Left renal cortex interstitium (tissue), 4 donors: ENCODE measurements at places on chromosomes 3 and 15. TPM values are rescaled to one million over a fixed set of nuclear protein-coding genes. Genes with fewer than 3 reads are reported as not detected.

- DNase-seq = no peak
Measured at GRCh38 chr15:42449770-42450424, 41.0 kb downstream of the ZNF106 start.

DNA sequence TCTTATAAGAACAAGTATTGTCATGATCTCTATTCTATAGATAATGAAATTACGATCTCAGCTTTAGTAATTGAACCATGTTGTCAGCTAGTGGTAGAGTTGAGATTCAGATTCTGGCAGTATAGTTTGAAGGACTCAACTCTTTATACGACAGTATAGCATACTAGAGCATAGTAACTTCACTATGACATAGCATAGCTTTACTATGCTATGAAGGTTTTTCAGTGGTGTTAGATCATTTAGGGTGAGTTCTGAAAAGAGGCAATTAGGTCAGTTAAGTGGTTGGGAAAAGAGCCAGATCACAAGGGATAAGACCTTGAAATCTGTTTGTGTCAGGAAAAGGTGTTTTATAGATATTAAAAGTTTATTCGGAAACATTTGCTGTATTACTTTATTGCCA is 8.1 kb downstream of the STX19 start:
- no peak for DNase-seq

DNA sequence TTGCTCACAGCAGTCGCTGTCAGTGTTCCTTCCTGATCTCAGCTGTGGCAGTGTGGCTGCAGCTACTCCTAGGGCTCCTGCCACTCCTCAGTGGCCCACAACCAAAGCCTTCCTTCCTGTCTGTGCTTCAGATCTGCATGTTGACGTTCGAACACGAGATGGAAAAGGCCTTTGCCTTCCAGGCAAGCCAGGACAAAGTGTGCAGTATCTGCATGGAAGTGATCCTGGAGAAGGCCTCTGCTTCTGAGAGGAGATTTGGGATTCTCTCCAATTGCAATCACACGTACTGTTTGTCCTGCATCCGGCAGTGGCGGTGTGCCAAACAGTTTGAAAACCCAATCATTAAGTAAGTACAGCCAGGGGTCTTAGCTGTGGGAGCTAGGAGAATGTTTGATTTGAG is 17.8 kb downstream of the MKRN2 start:
- DNase-seq = no peak

DNA sequence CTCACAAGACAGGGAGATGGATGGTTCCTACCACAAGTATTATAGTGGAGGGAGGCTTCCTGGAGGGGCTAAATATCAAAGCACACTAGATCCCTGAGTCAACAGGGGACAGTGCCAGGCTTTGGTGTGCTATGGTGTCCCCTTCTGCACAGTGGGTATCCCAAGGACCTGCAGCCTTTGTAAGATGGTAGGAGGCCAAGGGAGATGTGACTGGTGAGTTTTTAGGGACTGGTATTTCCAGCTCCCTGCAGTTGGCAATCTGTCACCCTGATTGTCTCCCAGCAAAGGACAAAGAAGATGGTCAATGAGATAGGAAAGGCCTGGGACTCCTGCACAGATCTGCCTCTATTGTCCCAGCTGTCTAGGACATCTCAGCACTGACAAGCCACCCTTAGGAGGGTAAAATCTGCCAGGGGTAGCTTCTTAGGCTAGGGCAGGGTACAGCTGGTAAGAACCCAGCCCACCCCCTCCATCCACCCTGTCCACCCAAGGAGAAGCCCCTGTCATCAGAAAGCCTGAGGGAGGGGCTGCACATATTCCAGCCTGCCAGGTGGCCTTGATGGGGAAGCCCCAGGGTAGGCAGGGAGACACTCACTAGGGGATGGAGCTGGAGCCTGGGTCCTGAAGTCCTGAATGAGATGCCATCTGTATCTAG is 631 bp downstream of the CYP1A1 start:
- DNase-seq = no peak

DNA sequence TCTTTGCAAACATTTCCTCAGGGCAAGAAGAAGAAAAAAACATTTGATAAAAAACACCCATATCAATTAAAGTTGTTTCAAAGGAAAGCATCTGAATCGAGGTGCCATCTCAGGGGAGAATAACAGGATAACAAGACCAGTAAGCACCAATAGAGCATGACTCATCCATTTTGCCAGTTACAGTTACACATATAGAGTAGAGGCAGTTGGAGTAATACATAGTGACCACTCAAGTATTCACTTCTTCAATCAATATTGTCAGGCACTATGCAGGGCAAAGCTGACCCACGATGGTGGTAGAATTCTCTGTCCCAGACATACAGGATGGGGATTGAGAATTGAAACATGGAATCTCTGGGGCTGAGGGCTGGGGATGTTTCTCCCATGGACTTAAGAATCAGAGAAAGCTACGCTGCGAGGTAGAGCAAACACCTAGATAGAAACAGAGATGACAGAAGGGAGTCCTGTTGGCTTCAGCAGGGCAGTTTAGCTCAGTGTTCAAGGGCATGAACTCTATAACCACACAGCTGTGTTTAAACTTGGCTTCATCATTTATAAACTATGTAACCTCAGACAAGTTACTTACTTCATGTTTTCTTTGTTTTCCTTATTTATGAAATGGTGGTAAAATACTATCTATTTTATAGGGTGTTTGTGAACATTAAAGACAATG is 186.4 kb upstream of the NANOGP8 start:
- no peak for DNase-seq

GRCh38 chr3:42257007-42257406 is 9.0 kb downstream of the CCK start:
- no peak for DNase-seq

- DNase-seq = no peak
Measured at GRCh38 chr15:97078591-97078990, 748.1 kb downstream of the NR2F2 start.

DNA sequence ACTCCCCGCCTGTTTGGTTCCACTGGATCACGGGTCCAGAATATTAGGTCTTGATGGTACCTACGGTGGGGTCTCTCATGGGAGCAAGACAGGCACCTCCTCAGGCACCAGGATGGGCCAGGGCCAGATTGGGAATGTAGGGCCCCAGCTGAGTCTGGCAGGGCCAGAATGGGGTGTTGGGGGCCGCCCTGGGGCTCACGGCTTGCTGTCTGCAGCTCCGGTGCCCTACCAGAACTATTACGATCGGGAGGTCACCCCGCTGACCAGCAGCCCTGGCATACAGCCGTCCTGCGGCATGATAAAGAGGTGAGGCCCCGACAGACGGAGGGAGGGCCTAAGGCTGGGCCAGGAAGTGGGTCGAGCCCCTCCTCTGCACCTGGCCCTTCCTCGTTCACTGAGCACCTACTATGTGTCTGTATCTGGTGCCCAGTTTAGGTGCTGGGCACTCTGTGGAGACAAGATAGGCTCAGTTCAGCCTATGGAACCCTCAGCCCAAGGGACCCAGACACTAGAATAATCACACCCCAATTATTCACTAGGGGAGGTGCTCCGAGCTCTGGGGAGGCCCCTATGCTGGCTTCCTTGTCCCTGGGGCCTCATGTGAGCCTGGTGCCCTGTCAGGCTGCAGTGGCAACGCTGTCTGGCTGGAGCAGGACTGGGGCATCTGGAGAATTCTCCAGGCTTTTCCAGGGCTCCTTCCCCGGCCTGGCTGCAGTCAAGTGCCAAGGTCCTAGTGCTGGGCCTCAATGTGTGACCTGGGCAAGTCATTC is 37.9 kb downstream of the PSTPIP1 start:
- DNase-seq = no peak

DNA sequence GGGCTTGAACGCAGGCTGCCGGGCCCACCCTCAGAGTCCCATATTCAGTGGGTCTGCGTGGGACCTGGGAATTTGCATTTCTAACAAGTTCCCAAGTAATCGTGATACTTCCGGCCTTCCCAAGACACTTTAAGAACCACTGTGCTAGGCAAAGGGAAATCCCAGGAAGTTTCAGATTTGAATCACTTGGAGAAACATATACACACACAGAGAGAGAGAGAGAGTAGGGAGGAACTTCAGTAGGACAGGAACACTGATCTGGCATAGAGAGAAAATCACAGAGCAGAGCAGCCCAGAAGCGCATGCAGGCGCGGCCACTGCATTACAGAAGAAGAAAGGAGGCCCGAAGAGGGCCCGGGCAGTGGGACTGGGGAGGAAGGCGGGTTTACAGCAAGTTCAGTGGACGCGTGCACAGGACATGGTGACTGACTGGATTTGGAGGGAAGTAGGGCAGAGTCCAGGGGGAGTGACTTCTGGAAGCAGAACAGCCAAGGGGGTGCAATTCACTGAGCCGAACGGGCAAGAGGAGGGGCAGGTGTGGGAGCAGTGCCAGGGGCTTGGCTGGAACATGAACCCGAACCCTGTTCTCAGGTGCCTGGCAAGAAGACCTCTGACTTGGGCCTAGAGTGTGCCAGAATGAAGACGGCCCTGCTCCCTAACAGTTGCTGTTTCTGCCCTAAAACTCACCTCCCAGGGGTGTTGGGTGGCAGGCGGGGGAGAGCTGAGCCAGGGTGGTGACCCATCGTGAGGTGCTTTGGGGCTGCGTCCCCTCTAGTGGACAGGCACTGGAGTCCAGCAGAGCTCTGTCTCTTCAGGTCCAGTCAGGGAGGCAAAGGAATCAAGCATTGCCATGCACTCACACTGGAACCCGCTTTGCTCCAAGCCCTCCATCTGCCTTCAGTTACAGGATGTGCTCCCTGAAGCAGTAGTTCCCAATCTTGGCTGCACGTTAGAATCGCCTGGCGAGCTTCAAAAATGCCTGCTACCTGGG is 101.3 kb upstream of the HES1 start:
- DNase-seq = no peak

- DNase-seq = no peak
Measured at GRCh38 chr3:103158183-103158582, 723.4 kb downstream of the ZPLD1 start.

DNA sequence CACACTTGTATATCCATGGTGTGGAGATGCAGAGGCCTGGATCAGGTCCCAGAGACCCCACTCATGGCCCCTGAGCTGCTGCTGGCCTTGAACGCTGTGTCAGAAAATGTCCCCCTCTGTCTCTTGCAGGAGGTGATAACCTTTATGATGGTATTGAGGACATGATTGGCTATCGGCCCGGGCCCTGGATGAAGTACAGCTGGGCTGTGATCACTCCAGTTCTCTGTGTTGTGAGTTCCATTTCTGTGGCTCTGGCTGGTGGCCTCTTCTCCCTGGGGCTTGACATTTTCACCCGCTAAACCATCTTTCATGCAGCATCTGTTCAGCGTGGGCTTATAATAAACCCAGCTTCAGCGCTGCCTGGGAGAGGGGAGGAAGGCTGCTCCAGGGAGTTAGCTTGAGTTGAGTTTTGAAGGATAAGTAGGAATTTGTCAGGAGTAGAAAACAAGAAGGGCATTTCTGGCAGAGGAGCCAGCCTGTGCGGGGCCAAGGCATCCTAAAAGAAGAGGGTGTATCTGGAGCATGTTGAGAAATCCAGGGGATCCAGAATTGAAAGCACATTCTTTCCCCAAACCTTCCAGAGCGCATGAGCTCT is 61.1 kb downstream of the GRIP2 start:
- no peak for DNase-seq

DNA sequence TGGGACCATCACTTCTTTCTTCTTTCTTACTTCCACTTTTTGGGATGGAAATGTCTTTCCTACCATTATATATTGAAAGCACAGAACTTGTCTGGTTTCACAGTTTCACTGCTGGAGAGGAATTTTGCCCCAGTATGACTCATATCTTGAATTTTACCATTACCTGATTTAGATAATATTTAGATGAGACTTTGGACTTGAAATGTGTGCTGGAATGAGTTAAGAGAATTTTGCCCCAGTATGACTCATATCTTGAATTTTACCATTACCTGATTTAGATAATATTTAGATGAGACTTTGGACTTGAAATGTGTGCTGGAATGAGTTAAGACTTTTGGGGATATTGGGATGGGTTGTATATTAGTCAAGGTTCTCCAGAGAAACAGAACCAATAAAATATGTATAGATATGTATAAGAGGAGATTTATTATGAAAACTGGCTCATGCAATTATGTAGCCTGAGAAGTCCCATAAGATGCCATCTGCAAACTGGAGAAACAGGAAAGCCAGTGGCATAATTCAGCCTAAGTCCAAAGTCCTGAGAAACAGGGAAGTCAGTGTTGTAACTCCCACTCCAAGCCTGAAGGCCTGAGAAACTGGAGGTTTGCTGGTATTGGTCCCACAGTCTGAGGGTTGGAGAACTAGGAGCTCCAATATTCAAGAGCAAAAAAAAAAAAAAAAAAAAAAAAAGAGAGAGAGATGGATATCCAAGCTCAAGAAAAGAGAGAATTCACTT is 1029.2 kb downstream of the EPHA3 start:
- no peak for DNase-seq

GRCh38 chr3:59082106-59082505 is 32.3 kb upstream of the CFAP20DC start:
- no peak for DNase-seq

- DNase-seq = no peak
Measured at GRCh38 chr3:120749843-120750242, 7.3 kb downstream of the GTF2E1 start.

- no peak for DNase-seq
Measured at GRCh38 chr15:31930967-31931366, 99.3 kb upstream of the CHRNA7 start.

GRCh38 chr3:130692455-130692854 is 54.2 kb downstream of the PIK3R4 start:
- DNase-seq = no peak

- no peak for DNase-seq
Measured at GRCh38 chr15:84832448-84833040, 15.4 kb downstream of the ALPK3 start.

DNA sequence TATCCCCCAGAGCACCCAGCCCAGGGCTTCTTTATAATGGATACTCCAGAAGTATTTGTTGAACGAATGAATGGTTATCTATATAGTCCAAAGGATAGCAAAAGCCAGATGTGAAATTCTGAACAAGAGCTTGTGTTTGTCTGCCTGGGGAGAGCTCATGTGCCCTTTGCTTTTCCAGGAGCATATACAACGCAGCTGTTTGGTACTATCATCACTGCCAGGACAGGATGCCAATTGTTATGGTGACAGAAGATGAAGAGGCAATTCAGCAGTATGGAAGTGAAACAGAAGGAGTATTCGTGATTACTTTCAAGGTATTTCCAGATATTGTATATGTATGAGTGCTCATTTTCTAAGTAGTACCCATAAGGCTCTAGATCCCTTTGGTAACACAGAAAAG is 15.2 kb downstream of the DIS3L start:
- DNase-seq = no peak

- no peak for DNase-seq
Measured at GRCh38 chr15:70334286-70334685, 236.6 kb upstream of the TLE3 start.

GRCh38 chr3:42531470-42531869 is 29.0 kb downstream of the VIPR1 start:
- DNase-seq = no peak

GRCh38 chr3:58725326-58725853 is 58.8 kb upstream of the FAM3D start:
- DNase-seq = no peak

The GP9 gene
- 1.8 TPM for polyA plus RNA-seq

The RAD54L2 gene
- polyA plus RNA-seq = 12.7 TPM

The NGRN gene
- polyA plus RNA-seq = 111 TPM

The STARD5 gene
- 4.8 TPM for polyA plus RNA-seq

The SH2D7 gene
- polyA plus RNA-seq = 0.64 TPM

The YEATS2 gene
- polyA plus RNA-seq = 41.7 TPM

The CKMT1A gene
- polyA plus RNA-seq = 2.6 TPM
